Inflammatory macrophage treated with lipopolysaccharide for 1 hour (primary cell): ENCODE measurements at places on chromosomes 2 and 18.

- no peak for DNase-seq
Measured at GRCh38 chr2:88321449-88322248, 130.8 kb downstream of the FOXI3 start.

DNA sequence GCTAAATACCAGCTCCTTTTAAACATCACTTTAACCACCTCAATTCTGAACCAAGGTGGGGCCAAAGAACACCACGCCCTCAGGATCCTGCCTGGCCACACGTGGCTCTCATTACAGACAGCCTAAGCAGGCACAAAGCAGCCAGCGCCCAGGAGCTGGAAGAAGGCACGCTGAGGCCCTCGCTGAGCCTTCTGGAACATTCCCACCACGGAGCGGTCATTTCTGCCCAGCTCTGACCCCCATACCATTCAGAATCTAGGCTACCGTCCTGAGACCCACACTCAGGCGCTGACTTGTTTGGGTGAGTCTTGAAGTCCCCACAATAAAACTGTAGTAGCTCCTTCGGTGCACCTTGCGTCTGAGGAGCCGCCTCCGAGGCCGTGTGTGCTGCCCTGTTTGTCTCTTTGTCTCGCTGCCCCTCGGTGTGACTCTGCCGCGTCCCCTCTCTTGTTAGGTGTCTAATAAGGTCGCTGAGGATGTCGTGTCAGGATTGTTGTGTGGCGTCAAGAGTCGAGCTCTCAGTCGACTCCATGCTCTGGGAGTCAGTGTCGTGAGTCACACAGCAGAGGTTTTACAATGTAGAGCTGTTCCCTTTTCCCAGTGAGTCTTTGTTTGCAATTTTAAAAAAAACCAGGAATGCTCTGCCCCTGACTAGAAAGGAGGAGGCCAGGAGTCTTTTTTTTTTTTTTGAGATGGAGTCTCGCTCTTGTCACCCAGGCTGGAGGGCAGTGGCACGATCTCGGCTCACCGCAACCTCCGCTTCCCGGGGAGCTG is 242.4 kb downstream of the KLHL29 start:
- DNase-seq: no peak

DNA sequence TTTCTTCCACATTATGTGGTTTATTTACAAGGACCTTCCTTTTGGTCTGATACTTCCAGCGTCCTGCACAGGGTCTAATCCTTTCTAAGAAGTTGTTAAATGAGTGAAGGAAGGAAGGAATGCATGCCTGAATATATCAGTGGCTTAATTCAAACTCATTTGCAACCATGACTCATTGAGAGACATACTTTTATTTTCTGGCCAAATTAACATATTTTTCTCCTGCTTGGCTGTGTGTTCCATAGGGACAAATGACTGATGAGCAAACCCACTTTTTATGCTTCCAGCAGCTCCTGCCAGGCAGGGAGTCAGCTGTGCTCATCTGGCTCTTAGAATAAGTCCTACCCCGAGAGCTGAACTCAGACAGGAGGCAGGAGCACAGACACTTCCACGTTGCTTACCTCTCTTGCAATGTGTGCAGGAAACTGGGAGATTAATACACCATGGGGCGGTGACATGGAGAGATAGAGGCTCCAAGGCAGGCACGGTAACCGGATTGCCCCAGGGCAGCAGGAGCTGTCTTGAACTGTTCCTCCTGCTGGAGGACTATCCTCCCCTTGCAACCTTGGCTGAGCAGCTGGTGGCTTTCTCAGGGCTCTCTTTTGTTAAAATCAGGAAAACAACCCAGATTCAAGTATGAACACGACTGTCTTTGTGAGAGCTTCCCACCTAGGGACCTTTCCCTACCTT is 667.5 kb upstream of the HS6ST1 start:
- no peak for DNase-seq

- no peak for DNase-seq
Measured at GRCh38 chr18:45540125-45540524, 75.2 kb upstream of the SLC14A2 start.

GRCh38 chr2:171889808-171890207 is 4.2 kb downstream of the SLC25A12 start:
- DNase-seq: no peak

GRCh38 chr2:39300044-39300978 is 56.5 kb upstream of the CDKL4 start:
- DNase-seq: no peak

DNA sequence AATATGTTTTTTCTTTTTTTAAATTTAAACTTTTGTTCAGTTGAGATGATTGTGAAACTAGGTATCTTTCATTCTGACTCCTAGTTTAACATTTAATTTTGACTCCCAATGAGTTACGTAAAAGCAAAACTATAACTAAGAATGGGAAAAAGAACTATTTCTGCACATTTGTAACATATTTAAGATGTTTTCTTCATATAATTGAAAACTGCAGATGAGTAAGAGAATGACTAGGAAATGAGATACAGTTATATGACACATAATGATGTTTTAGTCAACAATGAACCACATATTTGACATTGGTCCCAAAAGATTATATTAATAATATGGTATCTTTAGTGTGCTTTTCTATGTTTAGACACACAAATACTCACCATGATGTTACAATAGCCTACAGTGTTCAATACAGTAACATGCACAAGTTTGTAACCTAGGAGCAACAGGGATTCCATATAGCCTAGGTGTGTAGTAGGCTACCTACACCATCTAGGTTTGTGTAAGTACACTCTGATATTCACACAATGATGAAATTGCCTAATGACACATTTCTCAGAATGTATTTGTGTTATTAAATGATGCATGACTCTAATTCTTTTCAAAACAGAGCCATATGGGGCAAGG is 12.6 kb downstream of the ERMN start:
- no peak for DNase-seq

- DNase-seq: no peak
Measured at GRCh38 chr2:12623051-12623450, 93.7 kb upstream of the TRIB2 start.

DNA sequence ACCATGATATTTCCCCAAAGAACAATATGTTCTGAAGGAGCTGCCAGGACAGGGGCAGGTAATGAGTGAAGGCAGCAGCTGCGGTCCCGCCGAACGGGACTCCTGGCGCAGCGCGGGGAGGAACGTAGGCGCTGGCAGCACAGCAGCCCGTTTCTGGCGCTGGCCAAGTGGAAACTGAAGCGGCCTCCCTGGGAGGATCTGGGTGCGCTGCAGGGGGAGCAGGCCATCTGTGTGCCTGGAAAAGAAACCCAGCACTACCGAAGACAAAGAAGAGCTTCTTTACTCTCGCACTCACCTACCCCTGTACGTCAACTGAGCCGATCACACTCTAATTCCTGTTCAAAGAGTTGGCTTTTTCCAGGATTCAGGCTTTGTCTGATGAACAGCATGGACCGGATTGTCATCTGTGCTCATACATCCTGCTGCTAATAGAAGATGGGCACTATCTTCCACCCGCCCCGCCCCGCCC is 11.8 kb downstream of the G6PC2 start:
- no peak for DNase-seq

- no peak for DNase-seq
Measured at GRCh38 chr2:9781252-9781651, 62.0 kb upstream of the TAF1B start.

DNA sequence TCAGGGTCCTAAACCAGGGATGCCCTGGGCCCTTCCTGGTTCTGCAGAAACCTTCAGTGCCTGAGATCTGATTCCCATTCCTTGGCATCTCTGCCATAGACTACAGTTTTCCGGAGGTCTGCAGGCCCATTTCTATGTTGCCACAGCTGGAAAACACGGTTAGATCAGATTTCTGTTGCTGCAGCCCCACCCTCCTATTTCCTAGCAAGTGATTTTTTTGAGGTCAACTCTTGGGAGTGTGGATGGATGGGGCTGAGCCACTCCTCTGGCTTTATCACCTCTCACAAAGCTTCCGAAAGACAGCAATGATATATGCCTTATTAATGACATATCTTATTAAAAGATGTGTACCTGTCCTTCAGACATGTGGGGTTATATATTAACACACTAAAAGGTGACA is 56.3 kb downstream of the ZAP70 start:
- no peak for DNase-seq

- DNase-seq: no peak
Measured at GRCh38 chr2:145985517-145985916, 1465.6 kb upstream of the ZEB2 start.

GRCh38 chr2:133713049-133713580 is 144.9 kb upstream of the NCKAP5 start:
- no peak for DNase-seq

- no peak for DNase-seq
Measured at GRCh38 chr2:85234868-85235267, 92.9 kb downstream of the TGOLN2 start.

- no peak for DNase-seq
Measured at GRCh38 chr2:216464104-216464720, 34.4 kb upstream of the RPL37A start.

DNA sequence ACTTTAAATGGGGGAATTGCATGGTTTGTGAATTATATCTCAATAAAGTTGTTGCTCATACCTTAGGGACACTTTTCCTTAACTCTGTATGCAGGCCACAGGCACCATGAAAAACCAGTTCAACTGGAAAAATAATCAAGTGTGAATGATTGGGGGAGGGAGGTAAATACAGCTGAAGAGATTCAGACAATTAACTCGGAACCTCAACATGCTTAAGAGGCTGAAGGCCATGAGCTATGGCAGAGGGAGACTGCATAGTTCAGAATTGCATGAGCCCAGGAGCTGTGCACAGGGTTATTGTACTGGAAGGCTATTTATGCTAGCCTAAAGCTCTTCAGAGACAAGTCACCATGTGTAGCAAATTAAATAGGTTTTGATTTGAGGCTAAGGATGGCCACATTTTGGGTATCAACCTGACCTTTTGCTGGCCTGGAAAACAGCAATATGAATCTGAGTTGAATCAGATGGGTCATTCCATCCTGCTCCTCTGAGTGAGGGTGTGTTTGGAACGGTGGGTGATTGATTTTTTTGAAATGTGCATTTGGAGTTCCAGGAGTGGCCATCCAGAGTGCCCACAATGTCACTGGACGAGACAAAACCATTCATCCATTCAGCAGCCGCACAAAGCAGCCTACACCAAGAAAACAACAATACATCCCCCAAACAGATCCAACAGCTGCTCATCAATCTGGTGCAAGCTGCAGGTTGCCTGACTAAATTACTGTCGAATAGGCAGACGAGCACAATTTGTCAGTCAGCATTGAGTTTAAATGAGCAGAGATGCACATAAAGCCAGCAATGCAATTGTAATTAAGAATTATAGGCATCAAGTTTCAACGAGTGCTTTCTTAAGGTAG is 42.5 kb downstream of the HRH4 start:
- DNase-seq: no peak

GRCh38 chr2:45743531-45744396 is 92.3 kb downstream of the PRKCE start:
- DNase-seq: no peak

- DNase-seq: peak; percentile 39
Measured at GRCh38 chr2:108621087-108621559, 86.9 kb downstream of the LIMS1 start.

GRCh38 chr18:63271881-63272299 is 47.7 kb downstream of the BCL2 start:
- peak; percentile 62 for DNase-seq

DNA sequence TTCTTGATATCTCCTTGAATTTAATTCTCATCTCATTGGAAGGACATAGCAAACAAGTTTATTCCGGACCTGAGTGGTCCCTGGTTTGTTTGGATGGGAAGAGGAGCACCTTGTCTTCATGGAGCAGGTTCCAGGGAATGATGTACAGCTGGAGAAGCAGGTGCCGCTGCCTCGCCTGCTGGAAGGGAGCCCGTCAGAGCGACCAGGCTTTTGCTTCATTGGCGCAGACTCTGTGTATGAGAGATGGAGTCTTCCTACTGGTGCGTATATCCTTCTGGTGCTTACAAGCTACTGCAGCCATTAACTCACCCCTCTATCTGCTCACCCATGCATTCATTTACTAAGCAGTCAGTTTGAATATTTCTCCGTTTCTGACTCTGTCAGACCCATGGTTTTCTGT is 11.6 kb upstream of the ALLC start:
- no peak for DNase-seq

- DNase-seq: no peak
Measured at GRCh38 chr2:117745537-117745936, 69.0 kb upstream of the DDX18 start.

DNA sequence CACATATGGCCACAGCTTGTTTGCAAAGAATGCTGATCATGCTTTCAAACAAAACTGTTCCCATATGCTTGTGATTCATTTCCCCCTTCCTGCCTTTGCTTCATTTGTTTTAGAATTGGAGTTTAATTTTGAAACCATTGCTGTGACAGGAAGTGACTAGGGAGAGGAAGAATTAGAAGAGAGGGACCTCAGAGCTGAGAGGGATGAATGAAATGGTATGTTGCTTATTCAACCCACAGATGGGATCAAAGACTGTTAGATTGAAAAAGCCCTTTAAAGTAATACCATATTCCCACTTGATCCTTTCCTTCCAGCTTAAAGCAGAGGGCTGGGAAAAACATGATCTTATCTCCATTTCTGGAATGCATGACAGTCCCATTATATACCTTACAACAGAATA is 106.2 kb upstream of the RNF152 start:
- peak; percentile 27 for DNase-seq

DNA sequence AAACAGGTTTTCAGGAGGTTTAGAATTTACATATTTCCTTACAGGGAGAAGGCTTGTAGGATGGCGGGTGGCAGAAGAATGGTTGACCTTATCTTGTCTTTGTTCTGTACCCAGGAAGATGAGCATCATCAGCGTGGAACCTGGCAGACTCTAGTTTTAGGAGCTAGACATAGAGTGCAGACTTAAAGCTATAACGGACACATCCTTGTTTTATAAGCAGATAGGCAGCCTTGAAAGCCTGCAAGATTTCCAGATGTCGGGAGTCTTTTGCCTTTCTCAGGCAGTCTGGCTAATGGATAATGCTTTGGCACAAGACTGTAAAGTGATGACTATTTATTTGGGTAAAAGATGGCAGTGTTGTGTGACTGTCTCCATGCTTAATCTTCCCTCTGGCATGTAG is 11.7 kb downstream of the AQP12B start:
- no peak for DNase-seq

DNA sequence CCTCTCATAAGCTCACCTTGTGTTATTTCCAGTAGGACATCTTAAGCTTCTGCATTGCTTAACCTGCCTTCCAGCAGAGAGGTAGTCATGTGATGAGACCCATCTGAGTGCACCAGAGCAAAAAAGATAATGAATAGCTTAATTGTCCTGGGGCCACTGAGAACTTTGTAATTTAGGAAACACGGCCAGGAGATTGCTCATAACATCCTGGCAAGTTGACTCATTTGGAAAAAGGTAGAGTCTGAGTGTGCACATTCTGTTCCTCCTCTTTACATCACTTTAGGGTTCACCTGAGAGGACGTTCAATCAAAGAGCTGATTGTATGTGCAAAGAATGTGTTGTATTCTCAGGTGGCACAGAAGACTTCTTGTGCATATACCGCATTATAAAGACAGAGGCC is 830.2 kb upstream of the SOX11 start:
- no peak for DNase-seq

- no peak for DNase-seq
Measured at GRCh38 chr2:191660575-191660974, 17.4 kb upstream of the NABP1 start.

- no peak for DNase-seq
Measured at GRCh38 chr18:31723639-31723989, 37.1 kb downstream of the SLC25A52 start.
